H1 (cell line): ENCODE measurements at places on chromosomes 13 and 19. TPM values are rescaled to one million over a fixed set of nuclear protein-coding genes. Genes with fewer than 3 reads are reported as not detected.

The FCER2 gene
- 0.29 TPM in 1 of 2 replicates, not detected in the other for total RNA-seq

The KASH5 gene
- 0.19 and 0.57 TPM in 2 replicates for total RNA-seq

The MBD3L2B gene
- total RNA-seq, result not detected in 2 replicates

The NBEA gene
- total RNA-seq, result 19.8 and 21.5 TPM in 2 replicates

DNA sequence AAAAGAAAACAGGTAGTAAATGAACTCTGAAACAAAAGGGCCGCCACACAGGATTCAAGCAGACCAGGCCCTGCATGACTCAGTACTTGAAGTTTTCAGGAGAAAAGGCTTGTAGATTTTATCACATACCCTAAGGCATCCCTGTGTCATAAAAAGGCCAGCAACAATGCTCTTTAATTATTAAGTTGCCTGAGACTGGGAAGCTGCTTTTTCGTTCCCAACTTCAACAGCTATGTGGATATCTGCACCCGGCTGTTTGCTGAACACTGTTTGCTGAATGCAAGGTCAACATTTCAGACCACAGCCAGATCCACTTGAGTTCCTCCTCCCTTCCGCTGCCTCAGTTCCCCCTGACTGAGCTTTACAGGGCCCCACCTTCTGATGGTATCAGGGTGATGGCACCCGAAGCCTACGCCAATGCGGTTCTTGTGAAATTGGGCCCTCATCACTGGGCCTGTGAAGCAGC is 6.1 kb upstream of the ECH1 start:
- no peak for DNase-seq

DNA sequence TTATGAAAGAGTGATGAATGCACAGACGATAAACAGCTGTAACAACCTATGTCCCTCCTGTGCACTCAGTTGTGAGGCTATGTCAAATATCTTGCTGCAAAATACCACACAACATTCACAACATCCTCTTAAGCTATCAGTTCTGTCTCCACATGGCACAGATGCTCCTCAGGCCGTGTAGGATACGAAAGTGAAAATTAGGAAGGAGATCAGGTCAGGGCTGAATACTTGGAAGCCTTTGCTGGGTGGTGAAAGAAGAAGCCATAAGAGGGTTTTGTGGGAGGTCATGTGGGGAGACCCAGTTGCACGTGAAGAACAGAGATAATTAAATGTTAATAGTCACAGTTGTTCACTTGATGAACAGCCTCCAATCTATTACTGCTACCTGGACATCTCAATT is 58.9 kb downstream of the RXFP2 start:
- no peak for DNase-seq
